ENCODE measurements at places on chromosomes 3 and 15.
A peak's percentile ranks its signal among the peaks of the same experiment; 100 is the strongest.

- no peak for DNase-seq
Measured at GRCh38 chr3:20068512-20069177, 28.4 kb downstream of the KAT2B start.

DNA sequence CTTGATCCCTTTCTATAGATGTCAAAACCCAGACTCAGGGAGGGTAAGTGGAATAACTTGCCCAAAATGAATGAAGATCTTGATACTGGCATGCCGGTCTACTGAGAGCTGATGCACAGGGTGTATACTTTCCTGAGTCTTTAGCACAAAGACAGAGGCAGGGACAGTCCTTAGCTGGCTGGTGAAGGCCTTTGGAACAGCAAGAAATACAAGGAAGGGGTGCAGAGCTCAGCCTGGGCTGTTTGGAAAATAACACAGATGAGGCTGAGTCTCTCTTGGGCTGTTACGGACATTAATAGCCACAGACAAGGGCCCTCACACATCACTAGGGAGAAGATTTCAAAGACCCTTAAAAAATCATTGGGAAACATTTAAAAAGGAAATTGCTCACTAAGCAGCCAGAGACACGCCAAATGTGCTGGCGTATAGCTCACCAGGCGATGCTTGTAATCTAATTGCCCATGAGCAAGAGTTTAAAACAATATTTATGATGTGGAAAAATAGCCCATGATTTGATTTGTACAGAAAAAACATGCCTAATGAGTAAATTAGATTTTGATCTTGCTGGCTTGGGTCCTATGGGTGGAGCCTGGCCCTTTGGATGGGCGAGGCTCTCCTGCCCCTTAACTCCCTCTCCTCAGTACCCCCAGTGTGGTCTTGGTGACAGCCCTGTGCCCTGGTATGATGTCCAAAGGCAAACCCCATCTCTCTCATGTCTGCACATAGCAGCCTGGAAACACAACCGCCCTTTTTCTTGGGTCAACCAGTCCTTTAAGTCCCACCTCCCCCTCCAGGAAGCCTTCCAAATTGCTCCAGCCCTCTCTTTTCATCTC is 81.8 kb upstream of the MRPS22 start:
- DNase-seq: no peak

- no peak for DNase-seq
Measured at GRCh38 chr3:188367678-188368077, 213.7 kb downstream of the LPP start.

- peak; percentile 65 for DNase-seq
Measured at GRCh38 chr15:52737720-52738119, 52.4 kb downstream of the ONECUT1 start.

DNA sequence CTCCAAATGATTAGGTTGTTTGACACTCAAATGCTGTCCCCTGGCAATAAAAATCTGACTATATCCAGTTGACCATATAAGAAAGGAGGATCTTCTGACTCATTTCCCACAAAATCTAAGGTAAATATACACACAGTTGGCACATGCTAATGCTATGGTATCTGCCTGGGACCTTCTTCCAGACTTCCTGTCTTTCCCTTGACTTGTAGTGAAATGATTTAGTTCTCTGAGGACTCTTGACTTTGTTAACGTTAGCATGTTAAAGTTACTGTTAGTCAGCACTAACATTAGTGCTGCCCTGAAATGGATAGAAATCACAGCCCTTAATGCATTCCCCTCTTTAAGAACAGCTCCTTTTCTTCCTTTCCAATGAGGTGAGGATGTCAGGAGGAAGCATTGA is 124.3 kb upstream of the LSAMP start:
- no peak for DNase-seq

DNA sequence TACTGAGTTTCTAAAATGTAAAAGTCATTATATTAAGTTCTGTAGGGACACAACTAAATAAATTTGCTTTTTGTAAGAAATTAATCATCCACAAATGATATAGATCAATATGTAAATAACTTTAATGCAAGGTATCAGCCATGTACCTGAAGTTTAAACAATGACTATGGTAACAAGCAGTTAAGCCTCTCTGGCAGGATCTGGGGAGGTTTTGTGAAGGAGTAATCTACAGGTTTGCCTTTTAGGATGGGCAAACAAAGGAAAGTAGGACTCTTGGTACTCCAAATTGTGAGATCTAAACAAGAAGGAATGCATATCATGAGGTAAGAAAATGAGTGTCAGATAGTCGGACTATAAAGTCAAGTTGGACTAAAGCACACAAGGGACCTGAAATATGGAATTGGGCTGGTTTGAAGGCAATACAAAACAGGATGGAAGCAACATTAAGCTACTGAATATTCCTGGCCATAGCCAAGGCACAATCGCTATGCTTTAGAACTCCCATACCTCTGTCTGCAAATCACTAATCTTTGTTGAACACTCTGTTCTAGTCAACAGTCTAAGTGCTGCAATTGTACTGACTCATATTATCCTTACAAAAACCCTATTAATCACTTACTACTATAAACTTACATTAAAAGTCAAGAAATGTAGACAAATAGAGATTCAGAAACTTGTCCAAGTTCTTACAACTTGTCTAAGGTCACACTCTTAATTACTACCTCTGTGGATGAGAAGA is 412.8 kb downstream of the DIPK2A start:
- DNase-seq: no peak

GRCh38 chr15:89628301-89628700 is 27.0 kb downstream of the KIF7 start:
- no peak for DNase-seq

- DNase-seq: peak; percentile 30
Measured at GRCh38 chr15:90099868-90100831, 2.1 kb downstream of the IDH2 start.

DNA sequence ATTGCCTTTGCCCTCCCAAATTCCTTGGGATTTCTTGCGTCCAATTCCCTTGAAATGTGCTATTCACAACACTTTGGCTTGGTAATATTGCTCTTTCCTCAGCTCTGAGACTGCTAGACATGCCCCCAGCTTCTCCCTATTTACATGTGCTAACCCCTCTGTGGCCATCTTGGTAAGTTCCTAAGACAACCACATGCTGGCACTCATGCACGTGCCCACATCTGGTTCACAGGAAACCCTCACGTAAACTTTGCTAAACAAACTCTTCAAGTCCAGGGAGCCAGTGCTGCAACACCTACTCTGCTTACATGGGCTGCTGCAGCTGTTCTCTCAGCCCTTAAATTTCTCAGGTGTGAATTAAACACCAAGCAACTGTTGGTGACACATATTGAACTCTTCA is 121.8 kb downstream of the ADAMTSL3 start:
- no peak for DNase-seq

- DNase-seq: peak; percentile 11
Measured at GRCh38 chr15:70778258-70779076, 15.1 kb upstream of the UACA start.

GRCh38 chr15:53757906-53758305 is 1.6 kb downstream of the WDR72 start:
- DNase-seq: no peak

DNA sequence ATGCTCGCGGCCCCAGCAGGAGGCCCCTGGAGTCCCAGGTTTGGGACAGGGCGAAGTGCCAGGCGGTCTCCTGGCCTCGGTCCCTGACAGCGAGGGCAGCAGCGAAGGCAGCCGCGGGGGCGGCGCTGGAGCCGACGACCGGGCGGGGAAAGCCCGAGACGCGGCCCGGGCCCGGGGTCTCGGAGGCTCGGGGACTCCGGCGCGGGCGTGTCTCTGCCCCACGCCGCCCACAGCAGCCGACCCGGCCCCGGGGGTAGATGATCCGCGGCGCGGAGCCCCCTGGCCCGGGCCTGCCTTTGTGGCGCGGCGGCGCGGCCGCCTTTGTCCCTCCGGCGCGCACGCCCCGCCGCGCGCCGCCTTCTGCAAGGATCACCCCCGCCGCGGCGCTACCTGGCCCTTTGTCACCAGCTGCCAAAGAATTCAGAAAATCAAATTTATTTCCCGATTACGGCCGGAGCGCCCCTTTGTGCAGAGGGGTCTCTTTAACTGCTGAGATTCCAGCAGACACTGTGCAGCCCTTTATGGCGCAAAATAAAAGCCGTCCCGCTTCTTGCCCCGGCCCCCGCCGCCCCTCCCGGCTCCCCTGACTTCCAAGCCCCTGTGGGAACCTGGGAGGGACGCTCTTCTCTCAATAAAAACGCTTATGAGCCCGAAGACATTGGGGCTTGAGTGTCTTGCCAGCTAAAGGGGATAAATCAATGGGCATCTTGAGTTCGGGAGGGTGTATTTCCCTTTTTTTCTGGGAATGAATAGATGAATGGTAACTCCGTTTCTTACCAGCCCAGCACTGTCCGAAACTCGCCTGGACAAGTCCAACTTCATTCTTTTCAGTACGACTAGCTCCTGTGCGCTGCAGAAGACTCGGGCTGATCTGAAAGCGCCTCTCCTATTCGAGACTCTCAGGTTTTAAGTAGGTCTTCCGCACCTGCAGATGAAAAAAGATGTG is 68.4 kb downstream of the HES1 start:
- no peak for DNase-seq

Data from suppressor macrophage treated with lipopolysaccharide for 4 hours (primary cell).